Metanephros (tissue), 2 donors: ENCODE measurements at places on chromosomes 7 and 10. TPM values are rescaled to one million over a fixed set of nuclear protein-coding genes. Genes with fewer than 3 reads are reported as not detected.

Gene HOXA4
- 3.7 TPM for total RNA-seq

Gene NOLC1
- total RNA-seq: 25.2 TPM

Gene CASD1
- total RNA-seq: 37.4 TPM

Gene HNRNPH3
- 61.4 TPM for total RNA-seq

Gene FAM25G
- total RNA-seq: not detected

Gene RBM48
- total RNA-seq: 15.9 TPM

Gene CREB5
- total RNA-seq: 22.1 TPM

Gene ECHDC3
- total RNA-seq: 30.1 TPM

Gene ELFN1
- 21.7 TPM for total RNA-seq

Gene PTN
- total RNA-seq: 73.8 TPM

Gene SSC4D
- 3.7 TPM for total RNA-seq
